ENCODE measurements at places on chromosomes 3 and 15.

- no peak for DNase-seq
Observed at GRCh38 chr3:101484805-101485620, 28.0 kb downstream of the SENP7 start.

DNA sequence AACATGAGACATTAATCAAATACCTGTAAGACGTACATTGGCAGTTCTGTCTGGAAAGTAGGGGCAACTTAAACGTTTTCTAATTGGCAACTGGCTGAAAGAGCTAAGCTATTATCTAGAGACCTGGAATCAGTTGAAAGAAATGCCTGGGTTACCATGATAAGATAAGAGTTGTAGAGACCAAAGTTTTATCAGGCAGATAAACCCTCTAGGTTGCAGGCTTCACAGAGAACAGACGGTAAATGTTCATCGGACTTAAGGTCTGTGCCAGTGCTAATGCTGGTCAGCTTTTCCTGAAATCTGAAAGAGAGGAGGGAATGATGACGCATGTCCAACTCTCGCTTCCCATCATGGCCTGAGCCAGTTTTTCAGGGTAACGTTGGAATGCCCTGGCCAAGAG is 196.2 kb downstream of the ROBO2 start:
- DNase-seq: no peak

DNA sequence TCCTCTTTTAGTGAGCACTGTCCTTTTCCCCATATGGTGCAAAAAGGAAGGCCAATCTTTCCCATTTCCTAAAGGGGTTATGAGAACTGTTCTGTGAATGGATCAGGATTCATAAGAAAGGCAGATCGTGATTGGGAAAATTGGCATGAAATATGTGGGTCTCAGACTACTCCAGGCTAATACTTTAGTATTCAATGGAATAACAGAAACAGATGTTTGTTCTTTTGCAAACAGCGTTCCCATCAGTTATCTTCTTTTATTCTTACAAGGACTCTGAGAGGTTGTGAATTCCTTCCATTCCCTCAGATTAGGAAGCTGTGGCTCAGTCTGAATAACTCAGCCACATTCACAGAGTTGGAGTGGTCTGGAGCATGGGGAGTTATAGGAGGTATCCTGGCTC is 51.3 kb upstream of the MTMR10 start:
- DNase-seq: no peak

GRCh38 chr3:185852635-185853034 is 27.8 kb upstream of the IGF2BP2 start:
- DNase-seq: no peak

- no peak for DNase-seq
Observed at GRCh38 chr15:36941798-36942197, 158.6 kb downstream of the MEIS2 start.

DNA sequence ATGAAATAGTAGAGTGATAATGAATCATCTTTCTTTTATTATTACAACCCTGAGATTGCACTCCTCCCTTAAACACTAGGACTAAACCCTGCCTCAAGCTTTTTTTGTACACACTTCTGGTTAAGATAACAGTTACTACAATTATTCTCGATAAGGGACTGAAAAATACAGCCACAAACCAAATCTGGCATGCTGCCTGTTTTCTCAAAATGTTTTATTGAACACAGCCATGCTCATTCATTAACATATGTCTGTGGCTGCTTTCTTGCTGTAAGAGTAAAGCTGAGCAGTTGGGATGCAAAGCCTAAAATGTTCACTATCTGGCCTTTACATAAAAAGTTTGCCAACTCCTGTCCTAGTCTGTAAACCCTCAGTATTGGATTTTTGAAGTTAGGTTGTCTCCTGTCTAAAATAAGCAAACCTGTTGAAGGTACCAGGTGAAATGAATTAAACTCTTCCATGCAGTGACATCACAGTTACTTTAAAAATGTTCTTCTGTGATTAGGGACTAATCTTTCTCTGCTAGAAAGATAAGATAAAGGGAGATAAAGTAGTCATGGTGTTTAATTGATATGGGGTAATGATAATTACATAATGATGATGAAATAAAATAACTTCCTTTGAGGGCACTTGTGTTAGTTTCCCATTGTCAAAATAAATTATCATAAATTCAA is 218.2 kb downstream of the STXBP5L start:
- no peak for DNase-seq

GRCh38 chr3:58645726-58646125 is 20.8 kb downstream of the FAM3D start:
- no peak for DNase-seq

- DNase-seq: no peak
Observed at GRCh38 chr3:171711461-171712170, 98.7 kb downstream of the PLD1 start.

DNA sequence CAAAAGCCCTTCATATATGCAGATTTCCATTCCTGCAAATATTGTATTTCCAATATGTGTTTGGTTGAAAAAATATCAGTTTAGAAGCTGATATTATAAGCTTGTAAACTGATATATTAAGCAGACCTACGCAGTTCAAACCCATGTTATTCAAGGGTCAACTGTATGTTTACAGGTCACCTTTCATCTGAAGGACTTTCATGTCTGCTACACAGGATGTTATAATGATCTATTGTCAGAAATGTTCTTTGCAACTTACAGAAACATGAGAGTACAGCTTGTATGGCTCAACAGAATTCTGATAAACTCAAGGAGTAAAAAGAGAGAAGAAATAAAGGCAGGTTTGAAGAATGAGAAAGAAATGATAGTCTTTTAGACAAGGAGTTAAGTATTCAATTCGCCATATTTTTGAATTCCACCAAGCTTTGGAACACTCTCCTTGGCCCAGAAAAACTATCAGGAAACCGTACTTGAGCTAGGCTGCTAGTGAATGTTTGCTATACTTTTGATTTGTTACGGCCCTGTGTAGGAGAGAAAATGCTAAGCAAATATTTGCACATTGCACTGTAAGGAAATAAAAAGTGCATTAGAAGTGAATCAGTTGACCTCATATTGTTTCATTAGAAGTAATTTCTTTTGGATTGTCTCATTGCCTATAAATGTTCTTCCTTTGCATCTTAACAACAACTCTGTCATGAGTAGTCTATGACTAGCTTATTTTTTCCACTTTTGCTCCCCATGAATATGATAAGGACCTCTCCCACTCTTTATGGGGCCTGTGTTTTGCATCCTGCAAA is 81.2 kb downstream of the NEK11 start:
- DNase-seq: no peak

GRCh38 chr3:102004561-102004960 is 155.2 kb downstream of the NFKBIZ start:
- no peak for DNase-seq

GRCh38 chr3:120496278-120497002 is 45.6 kb upstream of the FSTL1 start:
- DNase-seq: no peak

GRCh38 chr15:66883284-66883911 is 181.4 kb downstream of the SMAD6 start:
- no peak for DNase-seq

GRCh38 chr15:77774350-77774749 is 141.6 kb upstream of the LINGO1 start:
- no peak for DNase-seq

- no peak for DNase-seq
Observed at GRCh38 chr3:52119826-52120225, 34.4 kb downstream of the POC1A start.

DNA sequence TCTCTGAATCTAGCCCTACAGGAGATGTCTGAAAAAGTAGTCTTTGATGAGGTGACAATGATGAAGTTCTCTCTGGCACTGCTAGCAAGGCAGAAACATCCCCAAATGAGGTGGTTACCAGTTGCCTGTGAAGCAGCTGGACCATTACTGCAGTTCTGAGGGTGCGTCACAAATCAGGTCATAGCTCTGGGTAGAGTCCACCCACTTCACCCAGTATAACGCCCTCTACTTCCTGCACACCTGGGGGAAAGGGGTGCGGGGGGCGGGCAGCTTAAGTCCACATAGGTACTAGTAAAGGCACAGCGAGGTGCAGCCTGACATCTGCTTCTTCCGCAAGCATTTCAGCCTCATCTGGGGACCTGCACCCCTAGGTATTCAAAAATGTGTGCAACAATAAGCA is 13.4 kb upstream of the SATB1 start:
- DNase-seq: no peak

DNA sequence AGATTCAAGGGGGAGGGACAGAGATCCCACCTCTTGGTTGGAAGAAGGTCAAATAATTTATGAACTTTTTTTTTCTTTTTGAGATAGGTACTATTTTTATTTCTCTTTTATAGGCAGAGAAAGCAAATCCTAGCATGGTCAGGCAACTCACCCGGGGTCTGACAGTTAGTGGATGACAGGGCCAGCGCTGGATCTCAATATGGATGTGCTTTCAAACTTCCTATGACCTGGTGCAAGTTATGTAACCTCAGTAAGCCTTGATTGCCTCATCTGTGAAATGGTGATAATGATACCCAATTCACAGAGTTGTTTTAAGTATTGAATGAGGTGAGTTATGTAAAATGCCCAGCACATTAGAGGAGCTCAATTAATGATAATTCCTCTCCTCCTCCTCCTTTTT is 86.8 kb upstream of the MEF2A start:
- no peak for DNase-seq

GRCh38 chr3:42099020-42099765 is 8.0 kb downstream of the TRAK1 start:
- DNase-seq: no peak

Data from stimulated activated CD8-positive, alpha-beta memory T cell treated with anti-CD3 and anti-CD28 coated beads, Interleukin-7, amount 100 ng/mL, for 1 hour (primary cell).